ENCODE measurements at places on chromosomes 16 and 17.

- DNase-seq, result no peak
Observed at GRCh38 chr16:16113076-16113475, 110.2 kb downstream of the ABCC6 start.

DNA sequence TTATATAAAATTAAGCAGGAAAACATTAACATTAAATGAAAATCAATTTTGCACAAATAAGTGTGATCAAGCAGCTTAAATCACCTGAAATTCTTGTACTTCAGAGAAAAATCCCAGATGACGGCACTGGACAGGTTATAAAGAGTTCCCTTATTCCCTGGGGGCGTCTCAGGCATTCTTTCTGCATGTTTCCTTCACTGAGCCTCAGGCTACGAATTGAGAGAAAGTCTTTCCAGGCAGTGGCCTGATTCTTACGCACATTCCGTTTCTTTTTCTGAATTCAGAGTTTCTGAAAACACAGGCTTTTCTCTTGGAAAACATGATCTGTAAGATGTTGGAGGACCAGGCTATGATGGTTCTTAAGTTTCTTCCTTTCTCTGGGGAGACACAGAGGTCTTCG, 22.1 kb upstream of the PITPNM3 start:
- DNase-seq, result no peak

GRCh38 chr16:56662357-56663354, 4.9 kb downstream of the MT1F start:
- DNase-seq, result no peak

DNA sequence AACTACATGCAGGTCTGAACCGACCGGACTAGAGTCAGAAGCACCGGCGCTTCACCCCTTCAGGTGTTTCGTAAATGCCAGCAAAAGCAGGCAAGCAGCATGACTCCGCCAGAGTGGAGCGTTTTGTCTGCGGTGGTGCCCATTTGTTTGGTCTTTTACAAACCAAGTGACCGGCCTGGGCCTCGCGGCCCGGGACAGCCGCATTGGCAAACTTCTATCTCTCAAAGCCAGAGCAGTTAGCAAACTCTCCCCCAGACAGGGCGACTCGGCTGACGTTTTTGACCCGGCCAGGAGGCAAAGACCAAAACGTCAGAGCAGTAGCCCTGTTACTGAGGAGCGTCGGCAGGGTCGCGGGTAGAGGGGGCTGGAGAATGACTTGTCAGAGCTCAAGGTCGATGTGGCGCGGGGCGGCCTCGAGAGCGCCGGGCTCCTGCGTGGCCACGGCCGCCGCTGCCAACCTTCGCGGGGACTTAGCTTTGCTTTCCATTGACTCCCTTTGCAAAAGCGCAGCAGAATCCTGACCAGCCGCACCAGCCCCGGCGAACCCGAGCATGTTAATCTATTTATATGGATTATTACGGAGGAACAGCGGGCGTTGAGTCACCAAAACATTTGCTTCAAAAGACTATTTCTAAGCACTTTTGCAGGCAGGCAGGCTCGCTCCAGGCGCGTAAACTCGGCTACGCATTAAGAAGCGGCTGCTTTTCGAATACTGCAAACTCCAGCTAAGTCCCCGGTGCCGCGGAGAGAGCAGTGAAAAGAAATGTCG, 763 bp upstream of the SOX9 start:
- peak; percentile 71 for DNase-seq

DNA sequence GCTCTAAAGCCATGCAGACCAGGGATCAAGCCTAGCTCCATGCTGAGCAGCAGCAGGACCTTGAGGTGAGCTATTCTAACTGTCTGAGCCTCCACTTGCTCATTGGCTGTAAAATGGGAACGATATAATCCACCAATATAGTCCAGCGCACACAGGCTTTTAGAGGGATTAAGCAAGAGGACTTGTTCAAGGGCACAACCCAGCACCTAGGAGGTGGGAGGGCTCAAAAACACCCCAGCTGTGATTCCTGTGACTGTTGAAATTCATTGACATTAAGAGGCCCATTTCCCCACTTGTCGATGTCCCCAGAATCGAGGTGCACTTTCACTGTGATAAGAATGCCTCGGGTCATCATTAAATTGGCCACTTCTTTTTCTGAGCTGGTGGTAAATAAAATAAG, 4.1 kb downstream of the USH1G start:
- no peak for DNase-seq

GRCh38 chr16:23187341-23187740, 4.8 kb downstream of the SCNN1G start:
- no peak for DNase-seq

DNA sequence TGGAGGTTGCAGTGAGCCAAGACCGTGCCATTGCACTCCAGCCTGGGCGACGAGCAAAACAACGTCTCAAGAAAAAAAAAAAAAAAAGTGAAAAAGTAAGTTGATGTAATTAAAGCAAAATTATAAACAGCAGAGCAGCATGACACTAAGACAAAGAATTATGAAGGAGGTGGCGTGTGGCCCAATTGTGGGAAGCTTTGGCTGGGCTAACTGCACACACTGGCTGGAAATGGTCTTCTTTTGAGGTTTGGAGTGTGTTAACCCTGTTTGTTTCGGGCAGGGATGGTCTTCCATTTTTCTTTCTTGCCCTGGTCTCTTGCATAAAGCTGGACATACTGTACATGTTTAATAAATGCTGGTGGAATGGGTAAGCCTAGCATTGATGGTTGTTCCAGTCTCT, 54.8 kb downstream of the RAP1GAP2 start:
- no peak for DNase-seq

DNA sequence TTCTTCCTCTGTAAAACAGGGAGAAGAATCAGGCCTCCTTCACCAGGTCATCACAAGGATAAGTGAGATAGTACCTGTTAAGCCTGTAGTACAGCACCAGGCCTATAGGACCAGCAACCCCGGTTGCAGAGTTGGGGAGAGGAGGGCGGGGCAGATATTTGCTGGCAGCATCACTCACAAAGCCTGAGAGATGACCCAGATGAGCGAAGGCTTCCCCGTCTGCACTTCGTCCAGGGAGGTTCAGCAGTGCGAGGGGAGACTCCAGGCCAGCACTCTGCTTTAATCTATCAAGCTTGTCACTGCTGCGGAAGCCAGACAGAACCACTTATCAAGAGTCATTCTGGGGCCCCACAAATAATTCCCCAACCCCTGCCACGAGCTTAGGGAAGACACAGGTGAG, 15.8 kb upstream of the RBBP6 start:
- DNase-seq, result peak; percentile 45

DNA sequence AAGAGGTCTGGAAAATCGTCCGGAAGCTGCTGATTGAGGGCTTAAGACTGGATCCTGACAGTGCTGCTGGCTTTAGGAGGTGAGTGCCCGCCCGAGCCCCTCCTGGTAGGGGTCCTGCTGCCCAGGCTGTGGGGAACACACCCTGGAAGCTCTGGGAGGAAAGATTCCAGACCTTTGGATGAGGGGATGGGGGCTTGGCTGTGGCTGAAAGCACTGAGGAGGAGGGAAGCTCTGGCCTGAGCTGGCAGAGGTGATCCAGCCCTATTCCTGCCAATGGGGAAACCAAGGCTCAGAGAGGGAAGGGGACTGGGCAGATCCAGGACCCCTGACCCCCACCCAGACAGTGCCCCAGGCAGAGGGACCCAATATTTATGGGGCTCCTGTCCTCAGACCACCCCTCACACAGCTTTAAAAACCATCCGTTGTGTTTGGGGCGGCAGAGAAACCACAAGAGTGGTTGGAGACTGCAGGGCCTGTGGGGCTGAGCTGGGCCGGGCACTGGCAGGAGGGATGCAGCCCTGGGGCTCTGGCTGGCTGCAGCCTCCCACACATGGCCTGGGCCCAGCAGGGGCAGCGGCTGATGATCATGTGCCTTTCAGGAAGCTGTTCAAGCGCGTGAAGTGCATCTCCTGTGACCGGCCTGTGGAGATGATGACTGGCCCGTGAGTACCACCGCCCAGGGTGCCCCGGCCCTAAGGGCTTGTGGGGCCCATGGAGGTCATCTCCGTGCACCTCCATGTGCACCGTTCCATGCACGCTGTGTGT, 22.8 kb downstream of the UBALD1 start:
- no peak for DNase-seq

- DNase-seq, result no peak
Observed at GRCh38 chr17:5110816-5111215, 862 bp downstream of the ZNF232 start.

GRCh38 chr17:673200-673681, 41.4 kb downstream of the VPS53 start:
- no peak for DNase-seq

DNA sequence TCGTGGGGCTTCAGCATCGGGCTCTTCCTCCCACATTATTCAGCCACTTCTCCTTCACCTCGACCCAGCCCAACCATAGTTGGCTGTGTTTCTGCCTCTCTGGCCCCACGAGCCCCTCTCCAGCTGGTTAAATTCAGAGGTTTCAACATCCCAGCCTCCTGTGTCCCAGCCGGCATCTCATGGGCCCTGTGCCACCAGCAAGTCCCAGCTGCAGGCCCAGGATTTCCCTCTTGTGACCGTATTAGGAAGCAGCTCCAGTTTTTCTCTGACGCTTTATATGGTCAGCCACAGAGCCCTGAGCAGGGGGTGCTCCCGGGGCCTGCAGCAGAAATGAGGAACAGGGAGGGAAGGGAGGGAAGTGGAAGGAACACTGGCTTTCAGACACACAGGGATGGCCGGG, 27.4 kb downstream of the MYH11 start:
- no peak for DNase-seq

GRCh38 chr17:5877366-5877765, 192.8 kb upstream of the WSCD1 start:
- DNase-seq, result no peak

DNA sequence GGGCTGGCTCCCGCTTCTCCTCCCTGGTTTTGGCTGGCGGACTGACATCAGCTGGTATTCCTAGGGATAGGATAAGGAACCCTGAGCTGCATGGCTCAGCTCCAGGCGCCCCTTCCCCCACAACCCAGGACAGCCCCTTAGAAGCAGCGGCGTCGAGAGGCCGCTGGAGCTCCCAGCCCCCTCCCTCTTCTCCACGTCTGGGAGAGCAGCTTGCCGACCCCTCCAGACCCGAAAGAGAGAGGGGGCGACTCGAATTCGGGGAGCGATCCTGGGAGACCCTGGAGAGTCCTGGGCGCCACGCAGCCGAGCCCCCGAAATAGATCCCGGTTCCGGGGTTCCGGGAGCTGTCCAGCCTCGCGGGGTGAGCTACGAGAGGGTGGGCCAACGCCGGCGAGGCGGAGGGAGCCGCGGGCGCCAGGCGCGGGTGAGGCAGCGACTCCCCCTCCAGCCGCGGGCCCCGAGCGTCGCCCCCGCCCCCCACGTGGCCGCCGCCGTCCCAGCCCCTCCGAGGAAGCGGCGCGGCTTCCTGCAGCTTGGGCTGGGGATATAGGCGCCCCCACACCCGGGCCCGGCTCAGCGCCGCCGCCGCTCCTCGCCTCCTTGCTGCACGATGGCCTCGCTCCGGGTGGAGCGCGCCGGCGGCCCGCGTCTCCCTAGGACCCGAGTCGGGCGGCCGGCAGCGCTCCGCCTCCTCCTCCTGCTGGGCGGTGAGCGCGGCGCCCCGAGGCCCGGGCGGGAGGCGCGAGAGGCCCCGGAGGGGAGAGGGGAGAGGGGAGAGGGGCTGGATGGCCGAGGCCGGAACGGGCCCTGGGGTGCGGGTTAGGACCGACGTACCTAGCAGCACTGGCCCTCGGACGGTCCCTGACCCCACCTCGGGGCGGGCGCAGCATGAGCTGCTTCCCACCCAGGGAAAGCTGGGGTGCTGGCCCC, at the start of gene RAMP2:
Gene RAMP2 (plus strand): TSS at position 576 of the 930 bp plus-strand sequence. CDS start 35 bp downstream, at position 611.
- DNase-seq, result peak; percentile 51

GRCh38 chr16:25034911-25035310, 19.7 kb upstream of the ARHGAP17 start:
- no peak for DNase-seq

DNA sequence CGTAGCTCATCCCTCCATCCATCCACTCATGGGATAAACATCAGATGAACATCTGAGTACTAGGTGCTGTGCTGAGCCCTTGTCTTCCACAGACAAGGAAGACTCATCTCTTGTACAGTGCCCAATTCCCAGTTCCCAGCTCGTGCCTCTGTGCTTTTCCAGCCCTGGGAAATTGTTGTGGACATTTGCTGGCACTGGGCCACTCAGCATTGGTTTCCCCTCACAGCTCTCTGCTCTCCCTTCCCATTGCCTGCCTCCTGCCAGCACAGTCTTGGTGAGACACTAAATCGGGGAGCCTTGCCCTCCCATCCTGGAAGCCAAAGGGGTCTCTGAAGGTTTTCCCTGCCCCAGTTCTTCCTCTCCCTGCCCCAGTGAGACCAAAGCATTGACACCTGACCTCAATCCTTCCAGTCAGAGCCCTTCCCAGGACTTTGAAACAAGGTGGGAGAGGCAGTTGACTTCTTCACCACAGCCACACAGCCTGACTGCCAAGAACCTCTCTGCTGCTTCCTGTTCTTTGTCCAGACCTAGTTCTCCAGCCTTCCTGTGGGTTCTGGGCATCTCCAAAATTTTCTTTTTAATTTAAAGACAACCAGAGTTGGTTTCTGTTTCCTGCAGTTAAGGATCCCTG, 50.2 kb downstream of the WSB1 start:
- DNase-seq, result no peak

- no peak for DNase-seq
Observed at GRCh38 chr17:79702034-79702433, 28.7 kb upstream of the ENPP7 start.

DNA sequence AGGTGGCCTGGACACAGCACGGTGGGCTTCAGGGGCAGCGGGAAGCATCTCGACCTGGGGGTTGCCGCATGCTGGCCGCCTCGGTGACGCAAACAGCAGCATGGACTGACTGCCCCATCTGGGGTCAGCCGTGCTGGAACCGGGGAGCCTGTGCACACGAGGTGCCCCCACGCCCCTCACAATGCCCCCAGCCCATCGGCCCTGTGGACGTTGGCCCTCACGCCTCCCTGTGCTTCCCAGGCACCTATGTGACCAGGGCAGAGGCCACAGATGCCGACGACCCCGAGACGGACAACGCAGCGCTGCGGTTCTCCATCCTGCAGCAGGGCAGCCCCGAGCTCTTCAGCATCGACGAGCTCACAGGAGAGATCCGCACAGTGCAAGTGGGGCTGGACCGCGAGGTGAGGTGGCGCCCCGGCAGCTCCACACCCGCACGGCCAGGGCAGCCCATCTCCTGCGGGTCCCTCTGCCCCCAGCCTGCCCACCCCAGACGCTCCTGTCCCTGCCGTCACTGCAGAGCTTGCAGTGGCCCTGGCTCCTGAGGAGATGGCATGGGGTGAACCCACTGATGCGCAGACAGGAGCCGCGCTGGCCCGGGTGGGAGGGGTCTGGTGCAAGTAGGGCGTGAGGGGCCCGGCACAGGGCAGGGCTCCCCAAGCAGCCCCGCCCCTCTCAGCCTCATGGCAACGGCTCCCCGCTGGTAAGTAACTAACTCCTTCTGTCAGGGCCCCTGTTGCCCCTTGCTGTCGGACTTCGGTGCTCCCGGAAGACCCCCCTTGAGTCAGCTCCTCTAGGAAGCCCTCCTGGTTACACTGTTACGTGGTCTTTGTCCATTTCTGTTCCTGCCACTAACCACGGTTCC, 13.6 kb downstream of the CDH15 start:
- DNase-seq, result peak; percentile 16

- DNase-seq, result no peak
Observed at GRCh38 chr17:47757386-47757785, 24.4 kb downstream of the TBX21 start.
